ENCODE measurements at places on chromosomes 4 and X. TPM values are rescaled to one million over a fixed set of nuclear protein-coding genes. Genes with fewer than 3 reads are reported as not detected.

SULT1E1 gene
- total RNA-seq = 1.9 TPM

TLR8 gene
- not detected for total RNA-seq

CXCL1 gene
- 1.0 TPM for total RNA-seq

SPON2 gene
- total RNA-seq = 162 TPM

TMEM31 gene
- total RNA-seq = not detected

FRG2 gene
- total RNA-seq = not detected

FABP2 gene
- total RNA-seq = not detected
